ENCODE measurements at places on chromosomes 16 and 17.

GRCh38 chr17:1912146-1912545, 82.3 kb downstream of the RPA1 start:
- no peak for DNase-seq

- no peak for DNase-seq
These were observed 28.4 kb downstream of the BAIAP2 start for GRCh38 chr17:81063106-81064093.

- DNase-seq, result no peak
These were observed 22.9 kb downstream of the ABR start for GRCh38 chr17:1156864-1157263.

DNA sequence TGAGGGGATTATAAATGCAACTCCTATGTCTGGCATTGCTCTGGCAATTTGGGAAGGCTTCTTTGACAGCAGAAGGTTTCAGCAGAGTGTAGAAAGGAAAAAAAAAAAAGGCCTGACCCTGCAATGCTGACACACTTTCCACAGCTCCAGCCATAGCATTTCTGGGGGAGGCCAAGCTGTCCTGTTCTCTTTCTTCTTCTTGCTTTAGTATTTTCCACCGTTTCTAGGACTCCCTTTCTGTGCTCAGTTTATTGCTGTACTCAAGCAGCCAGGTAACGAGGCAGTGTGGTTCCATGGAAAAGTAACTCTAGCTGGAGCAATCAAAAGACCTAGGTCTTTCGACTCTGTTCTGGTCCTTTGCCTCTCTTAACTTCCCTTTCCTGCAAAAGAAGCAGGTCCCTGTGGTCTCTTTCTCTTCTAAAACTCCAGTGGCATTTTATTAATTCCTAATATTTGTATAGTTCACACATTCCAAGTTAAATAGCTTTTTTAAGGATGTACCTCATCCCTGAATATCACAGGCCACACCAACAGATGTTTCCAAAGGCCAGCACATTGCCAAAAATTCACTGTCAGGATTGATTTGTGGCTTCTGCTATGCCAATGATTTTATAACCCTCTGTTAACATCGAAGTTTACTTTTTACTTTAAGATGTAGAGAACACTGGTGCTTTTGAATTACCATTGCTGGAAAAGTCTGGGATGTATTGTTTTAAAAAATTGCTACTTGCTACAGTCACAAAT, 90.3 kb upstream of the BCAR1 start:
- no peak for DNase-seq

DNA sequence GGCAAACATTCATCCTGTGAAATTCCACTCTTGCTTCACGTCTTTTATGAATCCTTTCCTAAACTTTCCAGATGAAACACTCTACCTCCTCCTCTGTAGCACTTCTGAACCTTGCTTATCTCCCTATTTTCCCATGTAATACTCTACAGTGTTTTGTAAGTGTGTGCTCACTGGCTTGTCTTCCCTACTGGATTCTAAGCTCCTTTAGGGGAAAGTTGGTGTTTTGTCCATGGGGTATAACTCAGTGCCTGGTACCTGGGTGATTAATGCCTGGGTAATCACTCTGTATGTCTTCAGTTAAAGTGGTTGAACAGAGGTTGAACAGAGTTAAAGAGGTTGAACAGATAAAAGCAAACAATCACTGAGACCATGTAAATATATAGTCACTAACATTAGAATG, 3.8 kb upstream of the KAT7 start:
- no peak for DNase-seq

Measured in foreskin fibroblast (primary cell).